CD4-positive, CD25-positive, alpha-beta regulatory T cell (primary cell): ENCODE measurements at places on chromosomes 2 and 18. TPM values are rescaled to one million over a fixed set of nuclear protein-coding genes. Genes with fewer than 3 reads are reported as not detected.

The CHRNG gene
- not detected for total RNA-seq

The UBE2F gene
- 44.3 TPM for total RNA-seq

The GALNT14 gene
- not detected for total RNA-seq

DNA sequence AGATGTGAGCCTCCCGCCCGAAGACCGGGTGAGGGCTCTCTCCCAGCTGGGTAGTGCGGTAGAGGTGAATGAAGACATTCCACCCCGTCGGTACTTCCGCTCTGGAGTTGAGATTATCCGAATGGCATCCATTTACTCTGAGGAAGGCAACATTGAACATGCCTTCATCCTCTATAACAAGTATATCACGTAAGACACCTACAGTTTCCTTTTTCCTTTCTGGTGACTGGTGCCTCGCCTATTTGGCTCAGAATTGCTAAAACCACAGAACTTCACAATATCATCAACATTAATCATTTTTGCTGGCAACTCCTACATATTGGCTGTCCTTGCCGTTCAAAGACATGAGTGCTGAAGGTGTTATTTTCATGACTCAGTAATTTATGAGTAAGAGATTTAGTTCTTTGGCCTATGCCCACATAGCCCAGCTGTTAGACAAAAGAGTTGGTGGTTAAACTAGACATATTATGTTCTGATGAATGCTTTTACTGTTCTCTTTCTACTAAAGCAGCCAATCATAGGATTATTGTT is 2.2 kb downstream of the STAMBP start:
- H3K4me3 ChIP-seq = peak overlapping the region; percentile 97
- peaks cover 30% of the 10 kb centered on the region for H3K4me1 ChIP-seq
- peak; percentile 67 for DNase-seq
- H3K27ac ChIP-seq = peak overlapping the region; percentile 97
- H3K36me3 ChIP-seq = peaks cover 26% of the 10 kb centered on the region
- no peaks in the 10 kb centered on the region for H3K27me3 ChIP-seq

- H3K4me3 ChIP-seq = no peak overlapping the region
- H3K27ac ChIP-seq = no peak overlapping the region
- no peak for DNase-seq
- no peaks in the 10 kb centered on the region for H3K27me3 ChIP-seq
- H3K36me3 ChIP-seq = no peaks in the 10 kb centered on the region
Measured at GRCh38 chr2:166651080-166651675, 157.1 kb upstream of the SCN7A start.

DNA sequence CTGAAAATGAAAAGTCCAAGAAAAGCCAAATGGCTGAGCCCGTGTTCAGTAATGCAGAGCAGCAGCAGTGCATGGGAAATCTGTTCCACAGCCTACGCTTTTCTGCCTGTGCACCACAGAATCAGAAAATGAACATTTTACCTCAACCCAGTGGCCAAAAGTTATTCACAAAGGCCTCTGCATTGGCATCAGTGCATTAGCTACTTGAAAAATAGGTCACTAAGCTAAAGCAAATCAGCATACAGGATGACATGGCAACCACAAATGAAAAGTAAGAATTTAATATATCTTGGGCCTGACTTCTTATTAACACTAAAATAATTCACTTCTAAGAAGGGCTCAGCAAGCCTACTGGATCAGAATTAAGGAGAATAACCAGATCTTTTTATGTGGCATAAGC is 1145.3 kb upstream of the CHAC2 start:
- H3K27ac ChIP-seq = no peak overlapping the region
- no peak overlapping the region for H3K4me3 ChIP-seq
- no peaks in the 10 kb centered on the region for H3K36me3 ChIP-seq
- DNase-seq = no peak
- H3K4me1 ChIP-seq = no peaks in the 10 kb centered on the region

- no peaks in the 10 kb centered on the region for H3K4me1 ChIP-seq
- H3K4me3 ChIP-seq = no peak overlapping the region
- no peak overlapping the region for H3K27ac ChIP-seq
- DNase-seq = no peak
- H3K27me3 ChIP-seq = no peaks in the 10 kb centered on the region
Measured at GRCh38 chr2:219562049-219563020, 9.0 kb downstream of the OBSL1 start.

GRCh38 chr2:170148161-170148560 is 29.8 kb upstream of the MYO3B start:
- H3K27ac ChIP-seq = no peak overlapping the region
- H3K36me3 ChIP-seq = no peaks in the 10 kb centered on the region
- H3K4me3 ChIP-seq = no peak overlapping the region
- H3K27me3 ChIP-seq = no peaks in the 10 kb centered on the region
- H3K4me1 ChIP-seq = no peaks in the 10 kb centered on the region
- DNase-seq = no peak

- H3K27ac ChIP-seq = no peak overlapping the region
- no peak overlapping the region for H3K4me3 ChIP-seq
- no peak for DNase-seq
- no peaks in the 10 kb centered on the region for H3K4me1 ChIP-seq
Measured at GRCh38 chr2:229282758-229283546, 11.9 kb upstream of the PID1 start.

- no peaks in the 10 kb centered on the region for H3K4me1 ChIP-seq
- no peak for DNase-seq
- no peaks in the 10 kb centered on the region for H3K36me3 ChIP-seq
- H3K4me3 ChIP-seq = no peak overlapping the region
Measured at GRCh38 chr2:202165945-202166344, 72.5 kb downstream of the SUMO1 start.

GRCh38 chr18:79523736-79524180 is 128.0 kb downstream of the NFATC1 start:
- peak; percentile 85 for DNase-seq
- peak overlapping the region; percentile 92 for H3K27ac ChIP-seq
- H3K4me3 ChIP-seq = peak overlapping the region; percentile 67
- H3K27me3 ChIP-seq = no peaks in the 10 kb centered on the region
- peaks cover 10% of the 10 kb centered on the region for H3K36me3 ChIP-seq
- H3K4me1 ChIP-seq = peaks cover 49% of the 10 kb centered on the region

GRCh38 chr18:65279668-65280305 is 471.0 kb upstream of the CDH7 start:
- no peaks in the 10 kb centered on the region for H3K36me3 ChIP-seq
- DNase-seq = no peak
- H3K27ac ChIP-seq = no peak overlapping the region
- H3K27me3 ChIP-seq = no peaks in the 10 kb centered on the region
- no peaks in the 10 kb centered on the region for H3K4me1 ChIP-seq
- no peak overlapping the region for H3K4me3 ChIP-seq

- no peaks in the 10 kb centered on the region for H3K27me3 ChIP-seq
- H3K36me3 ChIP-seq = peaks cover 14% of the 10 kb centered on the region
- H3K4me1 ChIP-seq = no peaks in the 10 kb centered on the region
- H3K4me3 ChIP-seq = no peak overlapping the region
- no peak for DNase-seq
Measured at GRCh38 chr2:36561237-36561944, 36.6 kb downstream of the FEZ2 start.

GRCh38 chr2:133884739-133885381 is 316.6 kb upstream of the NCKAP5 start:
- H3K27me3 ChIP-seq = no peaks in the 10 kb centered on the region
- H3K36me3 ChIP-seq = no peaks in the 10 kb centered on the region
- no peak overlapping the region for H3K4me3 ChIP-seq
- no peak for DNase-seq
- no peaks in the 10 kb centered on the region for H3K4me1 ChIP-seq

- H3K27ac ChIP-seq = no peak overlapping the region
- H3K36me3 ChIP-seq = peaks cover 54% of the 10 kb centered on the region
- H3K4me1 ChIP-seq = no peaks in the 10 kb centered on the region
- H3K27me3 ChIP-seq = no peaks in the 10 kb centered on the region
- no peak for DNase-seq
Measured at GRCh38 chr2:238038203-238038602, 22.6 kb upstream of the SCLY start.
